Caki2 (cell line): ENCODE measurements at places on chromosomes 1 and 21. TPM values are rescaled to one million over a fixed set of nuclear protein-coding genes. Genes with fewer than 3 reads are reported as not detected.

The ZMYND12 gene
- total RNA-seq = 0.68 TPM in 1 of 2 replicates, not detected in the other

The DNASE2B gene
- total RNA-seq = not detected in 2 replicates

The LEPR gene
- total RNA-seq = 12.0 and 22.8 TPM in 2 replicates

The OR10Z1 gene
- total RNA-seq = not detected in 2 replicates

GRCh38 chr21:43031121-43031619 lies 44.5 kb downstream of the CBS start:
- no peak for DNase-seq

DNA sequence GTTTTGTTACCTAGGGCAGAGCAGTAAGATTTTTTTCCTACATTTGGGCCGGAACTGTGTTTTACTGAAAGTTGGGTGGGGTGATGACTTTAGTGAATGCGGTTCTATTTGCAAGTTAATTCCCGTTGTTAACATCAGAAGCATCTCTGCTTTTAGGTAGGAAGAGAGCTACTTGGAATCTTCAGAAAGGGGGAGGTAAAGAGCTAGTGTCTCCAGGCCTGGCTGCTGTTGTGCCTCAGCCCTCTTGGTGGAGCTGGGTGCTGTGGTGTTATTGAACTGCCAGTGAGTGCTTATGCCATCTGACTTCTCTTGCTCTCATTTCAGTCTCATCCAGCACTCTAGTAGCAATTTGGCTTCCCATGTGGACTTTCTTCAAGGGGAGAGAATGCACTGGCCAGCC lies 3.4 kb downstream of the KDM4A start:
- DNase-seq = peak; percentile 24

DNA sequence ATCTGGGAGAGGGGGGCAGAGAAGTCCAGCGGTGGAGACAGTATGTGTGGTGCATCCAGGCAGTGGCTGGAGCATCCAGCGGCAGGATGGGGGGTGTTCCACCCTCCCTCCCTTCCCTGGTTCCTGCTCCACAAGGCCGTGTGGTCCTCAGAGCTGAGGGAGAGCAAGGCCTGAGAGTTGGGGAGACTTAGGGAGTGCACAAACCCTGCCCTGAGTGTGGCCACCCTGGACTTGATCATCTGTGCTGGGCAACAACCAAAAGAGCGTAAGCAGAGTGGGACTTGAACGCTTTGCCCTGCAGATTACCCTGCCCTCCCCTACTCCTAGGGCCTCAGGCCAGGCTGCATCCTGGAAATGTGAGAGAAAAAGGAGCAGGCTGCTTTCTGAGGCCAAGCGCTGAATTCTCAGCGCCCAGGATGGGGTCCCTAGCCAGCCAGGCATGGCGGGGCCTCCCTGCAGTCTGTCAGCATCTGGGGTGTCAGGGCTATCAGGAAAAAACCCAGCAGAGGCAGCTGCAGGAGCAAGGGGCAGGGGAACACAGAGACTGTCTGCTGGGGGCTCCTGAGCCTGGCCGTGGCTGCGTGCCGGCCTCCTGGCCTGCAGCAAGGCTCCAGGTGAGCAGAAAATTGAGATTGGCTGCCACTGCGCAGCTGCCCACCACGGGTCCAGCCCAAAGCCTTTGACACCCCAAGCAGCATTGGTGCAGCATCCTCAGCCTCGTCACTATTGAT lies 266.2 kb downstream of the NPHP4 start:
- DNase-seq = no peak

DNA sequence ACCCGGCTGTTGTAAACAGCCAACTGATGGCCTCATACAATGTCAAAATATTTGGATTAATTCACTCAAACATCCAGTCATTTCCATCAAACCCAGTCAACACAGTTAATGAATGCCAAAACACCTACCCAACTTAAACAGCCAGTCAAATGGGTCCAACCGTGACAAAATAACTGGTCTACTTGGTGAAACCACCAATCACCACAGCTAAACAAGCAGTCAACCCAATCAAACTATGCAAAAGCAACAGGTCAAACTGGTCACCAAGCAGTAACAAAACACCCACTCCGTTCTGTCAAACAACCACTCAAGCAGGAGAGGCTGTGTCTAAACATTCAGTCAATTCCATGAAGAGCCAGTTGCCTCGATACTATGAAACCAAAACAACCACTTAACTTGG lies 119.2 kb downstream of the FOXD2 start:
- peak; percentile 58 for DNase-seq

DNA sequence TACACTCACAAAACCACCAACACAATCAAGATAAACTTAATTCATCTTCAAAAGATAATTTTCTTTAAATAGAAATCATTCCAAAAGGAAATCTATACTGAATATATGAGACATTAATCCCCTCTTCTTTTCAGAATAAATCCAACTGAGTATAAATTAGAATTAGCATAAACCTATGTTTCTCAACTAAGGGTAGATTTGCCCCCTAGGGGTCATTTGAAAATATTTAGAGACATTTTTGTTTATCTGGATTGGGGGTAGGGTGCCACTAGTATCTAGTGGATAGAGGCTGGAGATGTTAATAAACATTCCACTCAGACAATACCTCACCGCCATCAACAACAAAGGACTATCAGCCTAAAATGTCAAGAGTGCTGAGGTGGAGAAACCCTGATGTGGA lies 6.5 kb upstream of the TNFSF4 start:
- no peak for DNase-seq

- DNase-seq = no peak
These were observed 44.6 kb downstream of the JAK1 start for GRCh38 chr1:64921771-64922170.

- DNase-seq = peak; percentile 19
These were observed 17.3 kb downstream of the CA6 start for GRCh38 chr1:8962812-8963530.

GRCh38 chr1:167186771-167187170 lies 33.9 kb upstream of the POU2F1 start:
- DNase-seq = no peak

DNA sequence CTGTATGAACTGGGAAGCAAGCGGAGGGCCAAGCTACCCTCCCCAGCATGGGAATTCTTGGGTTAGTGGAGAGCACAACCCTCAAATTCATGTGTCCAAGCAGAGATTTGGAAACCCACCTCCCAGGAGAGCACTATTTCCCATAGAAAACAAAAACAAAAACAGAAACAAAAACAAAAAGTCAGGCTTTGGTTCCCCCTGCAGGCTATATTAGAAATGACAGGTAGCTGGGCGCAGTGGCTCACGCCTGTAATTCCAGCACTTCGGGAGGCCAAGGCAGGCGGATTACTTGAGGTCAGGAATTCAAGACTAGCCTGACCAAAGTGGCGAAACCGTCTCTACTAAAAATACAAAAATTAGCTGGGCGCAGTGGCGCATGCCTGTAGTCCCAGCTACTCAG lies 10.8 kb downstream of the MINDY1 start:
- DNase-seq = no peak

- no peak for DNase-seq
These were observed 37.2 kb downstream of the EPHA2 start for GRCh38 chr1:16118706-16119105.
